ENCODE measurements at places on chromosomes 3 and 15.
A peak's percentile ranks its signal among the peaks of the same experiment; 100 is the strongest.

- no peak for DNase-seq
These were observed 7.7 kb upstream of the QARS1 start for GRCh38 chr3:49112262-49112661.

- no peak for DNase-seq
These were observed 189.3 kb downstream of the PLCH1 start for GRCh38 chr3:155555479-155556060.

GRCh38 chr3:169952045-169952444 lies 14.6 kb upstream of the SEC62 start:
- no peak for DNase-seq

GRCh38 chr3:129658110-129658843 lies 51.8 kb upstream of the PLXND1 start:
- DNase-seq = no peak

- DNase-seq = peak; percentile 11
These were observed 104.9 kb upstream of the MANF start for GRCh38 chr3:51280176-51280575.

DNA sequence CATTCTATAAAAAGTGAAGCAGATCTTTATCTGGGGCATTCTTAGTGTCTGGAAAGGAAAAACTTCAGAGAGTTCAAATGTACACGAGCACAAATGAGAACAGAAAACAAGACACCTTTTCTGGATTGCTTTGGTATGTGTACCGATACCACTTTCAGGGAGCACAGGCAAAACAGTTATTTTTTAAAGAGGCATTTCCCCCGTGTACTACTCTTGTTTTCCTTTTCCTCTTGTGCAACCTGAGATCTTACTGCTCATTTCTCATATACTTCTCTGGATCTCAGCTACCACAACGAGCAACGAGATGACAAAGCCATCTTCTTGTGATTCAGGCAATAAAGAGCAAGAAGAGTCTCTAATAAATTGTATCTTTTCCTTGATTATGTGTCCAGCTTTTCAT lies 463.6 kb downstream of the SHQ1 start:
- no peak for DNase-seq
